ENCODE measurements at places on chromosomes 1 and 21.

- DNase-seq: no peak
Observed at GRCh38 chr1:69985376-69985775, 220.0 kb downstream of the LRRC40 start.

- DNase-seq: no peak
Observed at GRCh38 chr1:159943278-159943640, 2.2 kb downstream of the IGSF9 start.

- DNase-seq: no peak
Observed at GRCh38 chr1:201125019-201125418, 2.0 kb downstream of the ASCL5 start.

GRCh38 chr1:153393926-153394325, 3.1 kb upstream of the S100A8 start:
- no peak for DNase-seq

- DNase-seq: no peak
Observed at GRCh38 chr1:246726881-246727280, 2.7 kb downstream of the SCCPDH start.

DNA sequence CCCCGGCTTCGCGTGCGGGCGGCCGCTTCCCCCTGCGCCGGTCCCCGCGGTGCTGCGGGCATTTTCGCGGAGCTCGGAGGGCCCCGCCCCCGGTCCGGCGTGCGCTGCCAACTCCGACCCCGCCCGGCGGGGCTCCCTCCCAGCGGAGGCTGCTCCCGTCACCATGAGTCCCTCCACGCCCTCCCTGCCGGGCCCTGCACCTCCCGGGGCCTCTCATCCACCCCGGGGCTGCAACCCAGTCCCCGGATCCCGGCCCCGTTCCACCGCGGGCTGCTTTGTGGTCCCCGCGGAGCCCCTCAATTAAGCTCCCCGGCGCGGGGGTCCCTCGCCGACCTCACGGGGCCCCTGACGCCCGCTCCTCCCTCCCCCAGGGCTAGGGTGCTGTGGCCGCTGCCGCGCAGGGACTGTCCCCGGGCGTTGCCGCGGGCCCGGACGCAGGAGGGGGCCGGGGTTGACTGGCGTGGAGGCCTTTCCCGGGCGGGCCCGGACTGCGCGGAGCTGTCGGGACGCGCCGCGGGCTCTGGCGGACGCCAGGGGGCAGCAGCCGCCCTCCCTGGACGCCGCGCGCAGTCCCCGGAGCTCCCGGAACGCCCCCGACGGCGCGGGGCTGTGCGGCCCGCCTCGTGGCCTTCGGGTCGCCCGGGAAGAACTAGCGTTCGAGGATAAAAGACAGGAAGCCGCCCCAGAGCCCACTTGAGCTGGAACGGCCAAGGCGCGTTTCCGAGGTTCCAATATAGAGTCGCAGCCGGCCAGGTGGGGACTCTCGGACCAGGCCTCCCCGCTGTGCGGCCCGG, 159.2 kb downstream of the RUNX1 start:
- DNase-seq: peak; percentile 56

DNA sequence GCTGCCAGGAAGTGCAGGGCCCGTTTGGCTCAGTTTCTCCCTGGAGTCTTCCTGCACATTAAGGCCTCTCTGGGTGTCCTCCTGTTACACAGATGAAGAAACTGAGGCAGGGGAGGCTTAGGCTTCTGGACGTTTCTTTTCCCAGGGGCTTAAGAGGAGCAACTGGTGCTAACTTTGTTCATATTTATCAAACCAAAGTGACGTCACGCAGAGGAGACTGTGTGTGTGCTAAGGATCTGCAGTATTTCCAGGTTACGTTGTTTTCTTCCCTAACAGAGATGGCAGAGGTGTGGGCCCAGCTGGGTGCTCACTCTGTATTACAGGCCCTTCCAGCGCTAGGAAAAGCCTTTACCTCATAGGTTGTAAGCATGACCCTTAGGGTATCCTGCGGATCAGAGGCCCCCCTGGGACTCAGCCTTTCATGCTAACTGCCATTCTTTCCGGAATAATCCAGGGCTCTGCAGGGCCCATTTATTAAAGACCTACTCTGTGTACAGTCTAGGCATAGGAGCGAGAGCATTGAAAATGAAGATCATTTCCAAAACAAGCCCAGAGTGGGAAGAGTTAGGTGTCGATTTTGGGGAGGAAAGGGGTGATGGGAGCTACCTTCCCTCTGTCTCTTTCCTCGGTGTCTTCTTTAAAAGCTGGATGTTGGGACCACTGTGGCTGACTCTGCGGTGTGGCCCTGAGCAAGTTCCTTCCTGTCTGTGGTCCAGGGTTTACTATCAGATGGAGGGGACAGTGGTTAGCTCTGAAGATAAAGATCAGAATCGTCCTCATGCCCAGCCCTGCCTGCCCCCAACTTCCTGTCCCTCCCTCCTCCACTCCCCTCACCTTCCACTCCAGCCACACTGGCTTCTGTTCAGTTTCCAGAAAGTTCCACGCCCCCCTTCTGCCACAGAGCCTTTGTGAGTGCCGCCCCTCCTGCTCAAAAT, 4.6 kb downstream of the AGTRAP start:
- DNase-seq: no peak

GRCh38 chr21:40678681-40679284, 168.2 kb downstream of the DSCAM start:
- no peak for DNase-seq

DNA sequence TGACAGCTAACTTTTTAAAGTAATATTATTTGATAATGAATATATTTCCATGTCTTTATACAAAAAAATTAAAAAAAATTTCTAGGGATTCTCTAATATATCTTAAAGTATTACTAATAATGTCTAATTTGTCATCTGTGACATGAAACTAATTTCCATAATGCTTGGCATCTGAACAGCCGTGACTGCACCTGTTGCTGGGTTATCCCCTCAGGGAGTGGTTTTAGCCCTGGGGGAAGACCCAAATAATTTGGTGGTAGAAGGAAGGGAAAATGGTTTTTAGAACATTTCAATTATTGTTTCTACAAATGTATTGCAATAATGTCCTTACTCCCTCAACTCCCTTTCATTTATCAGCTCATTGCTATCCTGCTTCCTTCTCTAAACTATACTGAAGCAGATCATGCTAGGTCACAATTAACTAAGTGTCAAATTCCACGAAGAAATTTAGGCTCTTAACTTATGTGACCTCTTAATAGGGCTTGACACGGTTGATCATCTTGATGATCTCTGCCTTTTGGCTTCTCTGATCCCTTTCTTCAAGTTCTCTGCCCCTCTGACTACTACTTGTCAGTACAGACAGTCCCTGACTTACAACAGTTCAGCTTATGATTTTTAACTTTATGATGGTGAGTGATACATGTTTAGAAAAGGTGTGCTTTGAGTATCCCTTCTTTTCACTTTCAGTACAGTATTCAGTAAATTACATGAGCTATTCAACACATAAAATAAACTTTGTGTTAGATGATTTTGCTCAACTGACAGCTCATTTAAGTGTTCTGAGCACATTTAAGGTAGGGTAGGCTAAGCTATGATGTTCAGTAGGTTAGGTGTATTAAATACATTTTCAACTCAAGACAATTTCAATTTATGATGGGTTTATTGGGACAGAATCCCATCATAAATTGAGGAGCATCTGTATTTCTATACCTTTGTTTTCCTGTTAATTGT, 26.4 kb upstream of the DPH5 start:
- DNase-seq: no peak

DNA sequence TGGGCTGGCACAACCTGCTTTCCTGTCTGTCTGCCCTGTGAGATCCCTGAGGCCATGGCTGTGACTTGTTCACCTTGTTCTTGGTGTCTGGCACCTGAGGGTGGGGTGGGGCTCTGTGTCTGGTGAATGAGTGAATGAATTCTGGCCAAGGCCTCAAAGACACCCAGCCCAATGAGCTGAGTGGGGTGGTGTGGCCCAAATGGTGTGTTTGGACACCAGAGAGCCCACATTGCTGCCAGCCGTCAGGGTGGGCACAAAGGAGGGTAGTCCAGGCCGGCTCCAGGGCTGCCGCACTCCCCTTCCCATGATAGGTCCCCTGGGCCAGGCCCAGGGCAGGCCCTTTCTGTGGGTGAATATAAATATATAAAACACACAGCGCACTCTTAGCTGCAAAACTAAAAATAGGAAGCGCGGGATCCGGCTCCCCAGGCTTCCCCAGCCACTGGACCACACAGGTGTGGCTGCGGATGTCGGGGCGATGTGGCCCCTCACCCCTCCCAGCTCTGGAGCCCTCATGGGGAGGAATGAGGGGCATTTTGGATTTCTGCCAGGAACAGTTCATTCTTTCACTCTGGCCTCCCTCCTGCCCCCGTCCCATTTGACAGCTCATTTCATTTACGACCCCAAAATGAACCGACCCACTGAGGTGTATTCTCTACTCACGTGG, 33.3 kb downstream of the RUNX3 start:
- DNase-seq: no peak

GRCh38 chr21:37939251-37939650, 23.0 kb upstream of the KCNJ6 start:
- no peak for DNase-seq

GRCh38 chr1:109482242-109482641, 1.5 kb upstream of the ATXN7L2 start:
- no peak for DNase-seq

DNA sequence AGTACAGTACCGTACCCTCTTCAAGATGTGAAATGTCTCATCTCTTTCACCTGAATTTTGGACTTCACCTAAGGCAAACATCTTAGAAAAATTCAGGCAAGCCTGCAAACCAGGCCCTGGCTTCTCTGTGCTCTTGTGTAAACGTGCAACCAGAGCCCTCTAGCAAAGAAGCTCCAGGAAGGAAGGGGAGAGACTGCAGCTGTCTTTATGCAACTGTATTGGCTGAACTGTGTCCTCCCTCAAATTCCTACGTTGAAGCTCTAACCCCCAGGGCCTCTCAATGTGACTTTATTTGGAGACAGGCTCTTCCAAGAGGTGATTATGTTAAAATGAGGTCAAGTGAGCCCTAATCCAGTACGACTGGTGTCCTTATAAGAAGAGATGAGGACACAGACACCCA, 60.3 kb downstream of the SLC45A1 start:
- no peak for DNase-seq

- no peak for DNase-seq
Observed at GRCh38 chr1:82762829-82763532, 962.2 kb downstream of the ADGRL2 start.

DNA sequence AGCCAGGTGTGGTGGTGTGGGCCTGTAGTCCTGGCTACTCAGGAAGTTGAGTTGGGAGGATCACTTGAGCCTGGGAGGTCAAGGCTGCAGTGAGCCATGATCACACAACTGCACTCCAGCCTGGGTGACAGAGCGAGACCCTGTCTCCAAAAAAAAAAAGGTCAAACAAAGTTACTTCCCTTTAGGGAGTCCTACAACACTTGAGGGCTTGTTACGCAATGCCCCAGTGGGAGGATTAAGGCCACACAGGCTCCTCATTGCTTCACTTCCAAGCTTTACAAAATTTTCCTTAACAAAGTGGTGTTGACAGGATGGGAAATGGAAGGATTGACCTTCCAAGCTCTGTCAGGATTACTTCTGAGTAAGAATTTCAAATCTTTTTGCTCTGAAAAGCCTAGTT, 6.2 kb upstream of the EXTL1 start:
- DNase-seq: no peak

- no peak for DNase-seq
Observed at GRCh38 chr1:205826016-205826806, 13.2 kb upstream of the SLC41A1 start.

- no peak for DNase-seq
Observed at GRCh38 chr1:93000291-93000690, 39.0 kb upstream of the DIPK1A start.

GRCh38 chr1:6435129-6435528, 10.6 kb downstream of the ESPN start:
- no peak for DNase-seq

GRCh38 chr21:42218836-42219605, at the start of gene ABCG1:
ABCG1 (plus strand) TSS chr21:42219140; CDS start chr21:42219263, 123 bp downstream.
- no peak for DNase-seq

- DNase-seq: no peak
Observed at GRCh38 chr1:88744142-88744541, 60.1 kb downstream of the PKN2 start.

DNA sequence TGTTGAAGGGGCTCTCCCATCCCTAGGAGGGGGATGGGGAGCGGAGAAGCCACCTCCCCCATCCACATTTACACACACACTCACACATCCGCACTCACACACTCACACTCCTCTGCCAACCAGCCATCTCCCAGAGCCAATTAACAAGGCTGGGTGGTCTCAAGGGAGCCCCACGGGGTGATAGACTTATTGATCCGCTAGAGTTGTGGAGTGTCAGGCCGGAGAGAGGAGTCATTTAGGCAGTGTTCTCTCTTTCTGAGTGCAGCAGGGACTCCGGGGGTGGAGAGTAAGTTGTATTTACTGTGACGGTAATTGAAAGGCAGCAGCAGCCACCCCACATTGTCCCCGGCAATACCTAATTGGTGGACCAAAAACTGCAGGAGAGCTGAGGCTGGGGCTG, 61.6 kb downstream of the KLHDC7A start:
- no peak for DNase-seq

- DNase-seq: no peak
Observed at GRCh38 chr1:39733161-39733560, 5.5 kb upstream of the PPIE start.

- no peak for DNase-seq
Observed at GRCh38 chr1:159889821-159890252, 10.1 kb downstream of the CFAP45 start.

GRCh38 chr1:224541901-224542630, 74.1 kb upstream of the CNIH3 start:
- DNase-seq: no peak

DNA sequence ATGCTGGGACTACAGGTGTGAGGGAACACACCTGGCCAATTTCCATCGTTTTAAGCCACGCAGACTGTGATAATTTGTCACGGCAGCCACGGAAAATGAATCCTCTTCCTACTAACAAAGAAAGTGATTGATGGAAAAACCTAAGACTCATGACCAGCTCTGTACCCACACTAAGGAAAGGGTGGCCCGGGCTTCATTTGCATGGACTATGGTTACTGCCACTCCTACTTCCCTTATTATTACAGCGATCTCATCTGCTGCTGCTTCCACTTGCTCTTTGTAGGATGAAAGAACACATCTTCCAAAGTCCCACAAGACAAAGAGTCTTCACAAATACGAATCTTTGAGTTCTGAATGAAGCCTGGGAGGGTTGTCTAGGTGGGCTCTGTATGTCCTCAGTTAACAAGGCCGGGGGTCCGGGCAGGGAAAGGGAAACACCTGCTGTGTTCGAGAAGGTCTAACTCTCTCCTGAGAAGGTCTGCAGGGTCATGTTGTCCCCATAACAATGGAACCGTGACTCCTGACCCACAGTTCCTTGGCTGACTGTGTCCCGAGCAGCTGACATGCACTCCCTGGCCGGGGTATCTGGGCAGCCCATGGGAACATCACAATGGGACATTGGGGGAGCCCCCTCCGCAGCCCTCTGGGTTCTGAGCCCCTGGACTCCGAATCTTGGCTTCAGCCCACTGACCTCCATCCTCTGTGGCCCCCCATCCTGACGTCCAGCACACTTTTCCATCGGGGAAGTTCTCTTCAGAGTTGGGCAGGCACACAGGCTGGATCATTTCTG, 13.3 kb upstream of the TFF1 start:
- DNase-seq: no peak

DNA sequence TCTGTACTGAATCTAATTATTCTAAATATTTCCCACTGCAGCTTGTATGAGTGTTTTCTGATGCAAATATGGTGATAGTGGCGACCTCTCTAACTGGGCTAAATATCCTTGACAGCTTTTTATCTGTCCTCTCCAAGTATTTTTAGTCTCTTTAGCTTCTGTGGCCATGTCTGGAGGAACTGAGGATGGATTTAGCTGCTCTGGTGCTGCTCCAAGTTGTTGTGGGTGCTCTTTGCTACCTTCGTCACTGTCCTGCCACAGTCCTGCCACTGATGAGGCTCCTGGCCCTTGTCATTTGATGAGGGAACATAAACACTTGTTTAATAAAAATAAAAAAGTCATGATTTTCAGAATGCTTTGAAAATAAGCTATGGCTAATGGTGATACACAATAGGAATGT, 15.9 kb downstream of the CAMTA1 start:
- DNase-seq: no peak
